WTC11 (cell line): ENCODE measurements at places on chromosomes 7 and 10.

- DNase-seq = no peak
Observed at GRCh38 chr10:72719941-72720592, 28.1 kb downstream of the MCU start.

- no peak for DNase-seq
Observed at GRCh38 chr10:78572565-78572964, 496.2 kb upstream of the ZMIZ1 start.

DNA sequence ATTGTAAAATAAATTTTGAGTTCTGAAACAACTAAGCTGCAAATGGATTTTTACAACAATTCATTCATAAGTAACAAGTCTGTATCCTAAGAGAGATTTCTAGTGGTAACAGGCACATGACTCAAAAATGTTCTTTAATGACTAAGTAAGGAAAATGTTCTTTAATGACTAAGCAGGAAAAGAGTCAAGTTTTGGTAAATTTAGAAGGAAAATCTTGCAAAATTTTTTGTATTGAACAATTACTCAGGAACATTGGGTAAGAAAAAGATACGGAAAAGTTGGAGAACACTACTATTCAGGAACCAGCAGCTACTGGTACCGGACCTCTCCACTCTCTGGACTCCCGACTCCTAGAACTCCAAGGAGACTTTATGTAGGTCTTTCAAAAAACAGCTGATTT is 33.5 kb downstream of the HYCC1 start:
- DNase-seq = no peak

DNA sequence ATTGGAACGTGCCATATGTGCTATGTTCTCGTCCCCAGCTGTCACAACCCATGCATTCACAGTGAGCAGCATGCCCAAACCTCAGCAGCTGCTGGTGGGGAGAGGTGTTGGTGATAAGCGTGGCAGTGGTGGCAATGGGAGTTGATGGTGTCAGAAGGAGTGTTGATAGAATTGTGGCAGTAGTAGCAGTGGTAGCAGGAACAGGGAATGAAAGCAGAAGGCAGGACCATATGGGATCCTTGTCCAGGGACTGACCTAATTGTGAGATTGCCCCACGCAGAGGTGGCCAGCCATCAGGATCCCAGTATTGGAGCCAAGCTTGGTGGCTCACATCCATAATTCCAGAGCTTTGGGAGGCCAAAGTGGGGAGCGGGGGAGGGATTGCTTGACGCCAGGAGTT is 276.3 kb downstream of the GALNT17 start:
- no peak for DNase-seq

DNA sequence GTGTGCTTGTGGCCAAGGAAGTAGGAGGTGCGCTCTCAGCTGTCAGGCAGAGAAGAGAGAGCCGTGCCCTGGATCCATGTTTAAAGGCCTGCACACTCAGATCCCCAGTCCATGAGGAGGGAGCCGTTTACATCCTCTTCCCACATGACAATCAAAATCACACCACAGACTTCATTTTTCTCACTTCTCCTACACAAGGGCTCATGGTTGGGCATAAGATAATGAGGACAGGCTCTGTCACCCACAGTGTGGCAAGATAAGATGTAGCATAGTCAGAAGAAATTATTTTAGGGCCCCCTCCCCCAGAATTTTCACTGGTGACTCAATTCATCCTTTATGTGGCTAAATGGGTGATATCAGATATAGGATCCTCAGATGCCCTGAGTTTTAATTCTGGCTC is 35.9 kb upstream of the INHBA start:
- no peak for DNase-seq

DNA sequence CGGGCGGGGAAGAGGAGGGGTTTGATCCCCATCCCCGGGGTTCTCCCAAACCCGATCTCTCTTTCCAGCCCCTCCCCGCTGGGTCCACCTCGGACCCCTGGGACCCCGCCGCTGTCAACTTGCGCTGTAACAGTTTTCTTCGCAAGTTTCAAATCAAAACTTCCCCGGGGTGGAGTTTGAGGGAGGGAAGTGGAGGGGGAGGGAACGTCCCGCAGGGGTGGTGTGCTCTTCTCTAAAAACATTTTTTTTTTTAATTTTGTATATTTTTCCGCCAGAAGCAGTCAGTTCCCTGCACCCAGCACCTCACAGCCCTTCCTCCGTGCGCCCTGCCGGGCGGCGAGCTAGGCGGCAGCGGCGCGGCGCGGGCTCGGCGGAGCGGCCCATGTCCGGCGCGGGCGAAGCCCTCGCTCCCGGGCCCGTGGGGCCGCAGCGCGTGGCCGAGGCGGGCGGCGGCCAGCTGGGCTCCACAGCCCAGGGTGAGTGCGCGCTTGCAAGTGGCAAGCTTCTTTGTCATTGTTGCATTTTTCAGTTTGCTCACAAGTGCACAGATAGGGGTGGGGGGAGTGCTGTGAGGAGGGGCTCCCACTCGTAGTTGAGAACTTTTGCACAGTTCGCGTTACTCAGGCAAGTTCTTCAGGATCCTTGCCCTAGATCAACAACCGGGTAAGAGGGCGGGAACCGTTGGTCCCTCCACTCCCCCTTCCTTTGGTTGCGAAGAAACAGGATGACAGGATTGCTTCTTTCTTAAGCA is 933 bp downstream of the MDFIC start:
- peak; percentile 23 for DNase-seq

DNA sequence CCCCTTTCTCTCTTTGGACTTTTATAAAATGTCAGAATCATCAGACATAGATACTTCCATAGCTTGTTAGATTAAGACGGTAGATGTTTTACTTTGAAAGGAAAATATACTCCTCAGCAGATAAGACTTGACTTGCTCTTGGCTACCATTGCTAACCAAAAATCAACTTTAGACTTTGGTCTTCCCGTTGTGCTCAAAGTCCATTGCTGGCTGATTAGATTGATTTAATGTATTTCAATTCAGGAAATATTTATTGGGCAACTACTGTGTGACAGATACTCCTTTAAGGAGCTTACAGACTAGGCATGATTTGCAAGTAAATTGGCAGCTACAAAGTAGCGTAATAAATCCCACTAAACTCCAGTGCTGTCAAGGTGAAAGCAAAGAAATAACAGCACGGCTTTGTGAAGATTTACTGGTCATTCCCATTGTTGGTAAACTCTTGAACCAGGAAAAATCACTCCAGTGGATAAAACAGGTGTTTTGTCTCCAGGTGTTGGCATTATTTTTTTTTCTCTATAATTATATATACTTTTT is 95.7 kb upstream of the ARMC3 start:
- DNase-seq = no peak

DNA sequence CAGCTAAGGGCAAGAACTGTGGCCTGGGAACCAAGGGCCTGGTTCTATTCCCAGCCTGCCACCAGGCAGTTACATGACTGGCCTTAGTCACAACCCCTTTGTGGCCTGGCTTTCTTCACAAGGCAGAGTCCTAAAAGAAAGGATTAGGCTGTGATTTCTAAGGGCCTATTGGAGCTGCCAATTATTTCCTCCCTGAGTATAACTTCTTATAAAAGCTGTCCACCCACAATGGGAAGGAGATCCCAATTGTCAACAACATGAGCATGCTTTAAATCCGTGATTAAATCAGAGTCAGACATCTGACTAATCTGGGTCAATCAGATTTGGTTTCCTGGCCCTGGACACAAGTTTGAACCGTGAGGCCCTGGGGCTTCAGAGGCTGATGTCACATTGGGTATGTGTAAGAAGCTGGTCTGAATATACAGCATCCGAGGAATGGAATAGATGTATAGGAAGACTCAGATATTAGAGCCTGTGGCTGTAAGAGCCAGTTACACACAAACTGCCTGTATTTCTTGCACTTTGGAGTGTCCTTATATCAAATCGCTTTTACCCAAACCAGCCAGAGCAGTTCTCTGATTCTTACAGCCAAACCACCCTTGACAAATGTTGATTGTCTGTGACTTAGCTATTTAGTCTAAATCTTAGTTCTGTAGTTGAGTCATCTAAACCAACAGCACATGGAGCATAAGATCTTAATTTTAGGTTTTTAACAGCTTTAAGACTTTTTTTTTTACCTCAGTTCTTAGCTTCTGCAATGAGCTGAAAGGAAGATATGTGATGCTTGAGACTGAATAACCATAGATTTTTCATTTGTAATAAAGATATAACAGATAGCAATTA is 61.3 kb downstream of the ABCB4 start:
- no peak for DNase-seq
